Esophagus (tissue), 2 donors: ENCODE measurements at places on chromosomes 1 and 21. TPM values are rescaled to one million over a fixed set of nuclear protein-coding genes. Genes with fewer than 3 reads are reported as not detected.

Gene RABGGTB
- polyA plus RNA-seq: 47.5 TPM

Gene CELA3A
- 2.6 TPM for polyA plus RNA-seq

Gene ZYG11A
- 0.51 TPM for polyA plus RNA-seq

Gene ANGPTL3
- not detected for polyA plus RNA-seq

Gene PGBD2
- 3.8 TPM for polyA plus RNA-seq

Gene KCNE2
- 0.14 TPM for polyA plus RNA-seq

Gene S100A4
- polyA plus RNA-seq: 249 TPM

Gene RGS13
- 0.13 TPM for polyA plus RNA-seq

Gene CD48
- 3.3 TPM for polyA plus RNA-seq

Gene LCE2A
- not detected for polyA plus RNA-seq
